HT-29 (cell line): ENCODE measurements at places on chromosomes 1 and 21. TPM values are rescaled to one million over a fixed set of nuclear protein-coding genes. Genes with fewer than 3 reads are reported as not detected.

DNA sequence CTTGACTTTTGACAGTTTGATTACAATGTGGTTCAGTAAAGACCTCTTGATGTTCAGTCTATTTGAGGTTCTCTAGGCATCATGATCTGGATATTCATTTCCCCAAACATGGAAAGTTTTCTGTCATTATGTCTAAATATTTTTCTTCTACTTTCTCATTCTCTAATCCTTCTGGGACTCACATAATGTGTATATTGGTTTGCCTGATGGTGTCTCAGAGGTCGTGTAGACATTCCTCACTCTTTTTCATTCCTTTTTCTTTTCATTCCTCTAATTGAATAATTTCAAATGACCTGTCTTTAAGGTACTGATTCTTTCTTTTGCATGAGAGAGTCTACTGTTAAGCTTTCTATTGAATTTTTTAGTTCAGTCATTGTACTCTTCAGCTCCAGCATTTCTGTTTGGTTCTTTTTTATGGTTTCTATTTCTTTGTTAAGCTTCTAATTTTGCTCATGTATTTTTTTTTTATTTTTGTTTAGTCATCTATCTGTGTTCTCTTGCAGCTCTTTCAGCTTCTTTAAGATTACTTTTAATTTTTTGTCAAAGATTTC lies 158.4 kb downstream of the GDAP2 start:
- no peak for DNase-seq

- no peak for DNase-seq
Measured at GRCh38 chr1:65435987-65436386, 15.5 kb downstream of the LEPR start.

DNA sequence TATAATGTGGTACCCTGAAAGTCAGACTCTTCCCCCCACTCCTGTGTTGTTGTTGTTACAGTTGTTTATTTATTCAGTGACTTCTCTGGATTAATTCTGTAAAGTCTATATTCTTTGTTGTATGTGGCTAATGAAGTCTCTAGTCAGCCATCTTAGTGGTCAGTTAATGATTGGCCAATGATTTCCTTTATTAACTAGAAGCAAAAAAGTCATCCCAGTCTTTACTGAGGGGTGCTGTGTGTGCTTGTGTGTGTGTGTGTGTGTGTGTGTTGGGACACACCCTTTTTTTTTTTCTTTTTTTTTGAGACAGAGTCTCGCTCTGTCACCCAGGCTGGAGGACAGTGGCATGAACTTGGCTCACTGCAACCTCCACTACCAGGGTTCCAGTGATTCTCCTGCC lies 37.3 kb upstream of the HYI start:
- DNase-seq, result no peak

GRCh38 chr1:7721940-7722669 lies 49.0 kb upstream of the VAMP3 start:
- no peak for DNase-seq

DNA sequence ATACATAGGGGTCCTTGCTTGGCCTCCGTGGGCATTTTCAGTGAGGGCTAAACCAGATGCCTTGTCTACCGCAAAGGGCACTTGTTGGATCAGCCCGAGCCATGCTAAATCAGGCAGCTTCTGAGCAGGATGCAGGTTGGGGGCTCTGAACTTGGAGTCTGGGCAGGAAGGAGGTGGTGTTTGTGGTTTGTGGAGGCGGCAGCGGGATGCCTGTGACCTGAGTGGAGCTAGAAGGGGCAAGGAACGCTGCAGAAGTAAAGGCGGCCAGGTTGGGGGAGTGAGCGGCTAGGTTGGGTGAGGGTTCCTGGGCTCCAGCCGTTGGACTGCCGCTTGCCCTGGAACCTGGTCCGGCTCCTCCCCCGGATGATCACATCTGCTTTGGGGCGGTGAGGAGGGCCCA lies 183.9 kb downstream of the CAMTA1 start:
- DNase-seq, result no peak

- no peak for DNase-seq
Measured at GRCh38 chr21:36890086-36890485, 76.4 kb downstream of the HLCS start.

GRCh38 chr1:63835128-63835527 lies 61.3 kb downstream of the ROR1 start:
- no peak for DNase-seq

Gene LYPD8
- total RNA-seq, result 2.4 TPM in 1 of 2 replicates, not detected in the other

Gene FCRL6
- not detected in 2 replicates for total RNA-seq

Gene SLC30A2
- total RNA-seq, result 0.51 and 0.99 TPM in 2 replicates

Gene CLDN8
- not detected in 2 replicates for total RNA-seq

Gene LRRC39
- 0.05 and 0.41 TPM in 2 replicates for total RNA-seq

Gene DPT
- total RNA-seq, result not detected in 2 replicates
